Immature natural killer cell (primary cell): ENCODE measurements at places on chromosomes 11 and 22.

DNA sequence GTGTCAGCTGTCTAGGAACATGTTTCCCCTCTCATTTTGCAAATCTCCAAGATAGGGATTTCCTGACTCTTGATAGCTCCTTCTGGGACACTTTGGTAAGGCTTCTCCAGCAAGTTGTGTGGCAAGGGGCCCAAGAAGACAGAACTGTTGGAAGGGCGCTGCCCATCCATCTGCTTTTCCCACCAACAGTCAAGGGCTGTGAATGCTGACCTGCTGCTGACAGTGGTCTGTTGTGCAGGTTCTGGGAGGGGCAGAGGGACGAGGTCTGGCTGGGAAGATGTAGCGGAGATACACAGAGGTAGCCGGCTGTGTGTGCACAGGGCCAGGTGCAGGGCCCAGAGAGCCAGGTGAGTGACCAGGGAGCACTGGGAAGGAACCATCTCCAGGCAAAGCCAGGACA, 12.2 kb downstream of the BCR start:
- no peak for DNase-seq

DNA sequence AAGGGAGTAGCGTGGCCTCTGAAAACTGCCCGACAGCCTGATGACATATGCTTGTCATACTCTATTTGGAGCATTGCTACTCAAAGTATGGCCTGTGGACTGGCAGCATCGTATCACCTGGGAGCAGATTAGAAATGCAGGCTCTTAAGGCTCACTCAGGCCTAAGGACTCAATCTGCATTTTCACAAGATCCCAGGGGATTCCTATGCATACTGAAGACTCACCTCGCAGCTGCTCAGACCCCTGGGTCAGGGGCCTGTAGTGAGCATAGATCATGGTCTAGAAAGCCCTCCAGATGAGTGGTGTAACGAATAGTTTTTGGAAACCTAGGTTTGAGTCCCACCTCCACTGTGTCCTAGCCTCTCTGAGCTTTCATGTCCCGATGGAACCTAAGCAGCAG, 126.3 kb downstream of the FEZ1 start:
- DNase-seq = no peak

DNA sequence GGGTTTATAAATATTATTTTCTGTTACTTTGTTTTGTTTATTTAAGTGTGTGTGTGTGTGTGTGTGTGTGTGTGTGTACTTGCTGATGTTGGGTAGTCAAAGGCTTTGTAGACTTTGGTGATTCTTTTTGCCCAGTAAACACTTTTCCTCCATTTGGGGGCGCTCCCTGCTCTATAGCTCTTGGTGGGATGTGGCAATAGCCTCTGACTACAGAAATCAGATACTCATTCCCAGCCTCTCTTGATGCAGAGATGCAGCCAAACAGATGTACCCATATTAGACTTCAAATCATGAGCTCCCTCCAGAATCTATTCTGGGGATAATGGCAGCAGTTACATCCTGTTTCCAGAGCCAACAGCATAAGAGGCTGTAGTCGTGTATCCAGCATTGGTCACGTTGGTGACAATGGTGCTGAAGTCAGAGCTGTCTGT, 33.4 kb upstream of the APOL5 start:
- no peak for DNase-seq

DNA sequence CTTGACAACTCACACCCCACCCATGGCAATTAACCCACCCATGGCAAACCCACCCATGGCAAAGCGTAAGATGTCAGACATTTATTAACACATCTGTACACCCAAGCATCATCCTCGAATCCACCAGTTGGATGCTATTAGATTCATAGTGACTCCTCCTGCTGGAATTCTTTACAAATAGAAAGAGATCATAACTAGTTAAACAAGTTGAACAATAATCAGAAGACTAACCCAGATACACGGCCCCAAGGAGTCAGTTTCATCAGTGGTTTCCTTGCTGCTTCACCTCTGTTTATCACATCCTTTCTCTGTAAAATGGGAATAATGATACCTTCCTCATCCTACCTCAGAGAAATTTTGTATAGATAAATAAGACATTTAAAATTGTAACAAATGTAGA, 5.1 kb downstream of the GTPBP1 start:
- no peak for DNase-seq

GRCh38 chr11:87180742-87181141, 143.0 kb downstream of the TMEM135 start:
- DNase-seq = no peak

DNA sequence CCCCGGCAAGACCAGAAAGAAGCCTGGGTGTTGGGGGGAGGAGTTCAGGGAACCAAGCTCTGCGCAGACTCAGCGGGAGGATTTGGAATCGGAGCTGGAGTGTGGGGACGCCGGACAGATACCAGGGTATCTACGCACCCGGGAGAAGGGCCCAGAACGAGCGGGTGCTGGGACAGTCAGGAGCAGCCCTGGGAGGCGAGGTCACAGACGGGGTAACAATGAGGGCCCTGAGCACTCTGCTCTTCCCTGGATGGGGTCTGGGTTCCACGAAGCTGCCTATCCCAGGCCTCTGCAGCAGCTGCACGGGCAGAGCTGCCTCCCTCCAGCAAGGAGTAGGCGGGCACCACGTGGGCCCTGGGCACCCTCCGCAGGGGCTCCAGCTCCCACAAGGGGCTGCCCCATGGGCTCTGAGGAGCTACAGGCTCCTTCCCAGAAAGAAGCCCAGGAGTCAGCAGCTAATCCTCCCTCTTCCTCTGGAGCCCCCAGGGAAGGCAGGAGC, 197.2 kb downstream of the BRD1 start:
- DNase-seq = no peak
